ENCODE measurements at places on chromosomes 13 and 19. TPM values are rescaled to one million over a fixed set of nuclear protein-coding genes. Genes with fewer than 3 reads are reported as not detected.
A peak's percentile ranks its signal among the peaks of the same experiment; 100 is the strongest.

The LRRC8E gene
- total RNA-seq = not detected

The TUBA3C gene
- total RNA-seq = not detected

- DNase-seq = no peak
Measured at GRCh38 chr13:58884353-58885209, 1253.0 kb downstream of the PCDH17 start.

DNA sequence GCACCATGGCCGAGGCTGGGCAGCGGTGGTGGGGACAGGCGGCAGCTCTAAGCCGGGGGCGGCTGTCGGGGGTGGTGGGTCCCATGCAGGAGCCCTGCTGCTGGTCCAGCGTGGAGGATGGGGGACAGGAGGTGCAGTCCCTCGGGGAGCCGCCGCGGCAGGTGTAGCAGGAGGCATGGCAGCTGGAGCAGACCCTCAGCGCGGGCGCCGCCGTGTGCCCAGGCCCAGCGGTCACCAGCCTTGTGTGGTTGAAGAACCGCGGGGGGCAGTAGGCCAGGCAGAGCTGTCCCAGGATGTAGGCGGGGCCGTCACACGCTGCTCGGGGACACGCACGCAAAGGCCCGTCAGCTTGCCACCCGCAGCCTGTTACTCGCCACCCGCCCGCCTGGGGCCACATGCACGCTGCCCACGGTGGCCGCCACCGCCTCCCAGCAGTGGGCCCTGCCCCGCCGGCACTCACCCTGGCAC is 2.9 kb upstream of the C19orf25 start:
- no peak for DNase-seq

The PPM1N gene
- total RNA-seq = 3.1 TPM

GRCh38 chr19:7705387-7706187 is 3.7 kb upstream of the FCER2 start:
- DNase-seq = peak; percentile 64

DNA sequence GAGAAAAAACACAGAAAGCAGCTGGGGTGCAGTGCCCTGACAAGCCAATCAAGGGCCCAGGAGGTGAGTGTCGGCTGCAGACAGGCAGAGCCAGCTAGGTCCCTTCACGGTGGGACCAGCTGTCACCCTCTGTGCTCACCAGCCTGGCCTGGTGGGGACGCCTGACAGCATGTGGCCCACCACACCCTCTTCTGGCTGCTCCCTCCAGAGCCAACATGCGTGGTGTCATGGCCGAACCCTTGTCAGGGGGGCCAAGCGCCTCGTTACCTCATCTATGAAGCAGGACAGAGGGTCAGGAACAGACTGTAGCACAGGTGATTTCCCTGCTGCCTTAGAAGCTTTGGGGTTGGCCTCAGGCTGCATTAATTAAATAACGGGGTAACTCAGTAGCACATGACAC is 40.0 kb upstream of the ISYNA1 start:
- no peak for DNase-seq

GRCh38 chr13:27853335-27853734 is 61.1 kb downstream of the GSX1 start:
- DNase-seq = no peak

The RSPH6A gene
- 0.16 TPM for total RNA-seq

GRCh38 chr13:112874751-112875300 is 94.2 kb upstream of the MCF2L start:
- no peak for DNase-seq

- no peak for DNase-seq
Measured at GRCh38 chr13:79245937-79246577, 160.0 kb downstream of the RBM26 start.

DNA sequence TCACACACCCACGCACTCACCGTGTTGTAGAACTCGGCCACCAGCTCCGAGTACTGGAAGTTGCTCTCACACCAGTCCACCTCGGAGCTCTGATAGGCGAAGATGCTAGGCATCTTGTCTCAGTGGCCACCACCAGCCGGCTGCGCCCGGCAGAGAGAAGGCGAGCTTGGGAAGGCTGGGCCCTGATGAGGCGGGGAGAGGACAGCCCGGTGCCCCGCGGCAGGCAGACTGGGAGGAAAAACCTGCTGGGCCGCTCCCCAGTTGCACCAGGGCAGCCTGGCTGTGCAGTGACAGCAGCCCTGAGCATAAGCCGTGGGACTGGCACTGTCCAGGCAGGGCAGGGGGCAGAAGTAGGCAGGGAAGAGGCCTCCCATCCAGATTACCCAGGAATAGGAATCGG is at the start of gene ACER1:
TSS of gene ACER1 (minus strand) at position 174 of the 400 bp plus-strand sequence. CDS start at position 113, 61 bp downstream.
- DNase-seq = no peak
